ENCODE measurements at places on chromosomes 6 and 20.

- DNase-seq, result no peak
These were observed 362.4 kb downstream of the UTRN start for GRCh38 chr6:144647406-144647964.

GRCh38 chr6:166313255-166314070 is 5.3 kb upstream of the PRR18 start:
- peak; percentile 32 for DNase-seq

DNA sequence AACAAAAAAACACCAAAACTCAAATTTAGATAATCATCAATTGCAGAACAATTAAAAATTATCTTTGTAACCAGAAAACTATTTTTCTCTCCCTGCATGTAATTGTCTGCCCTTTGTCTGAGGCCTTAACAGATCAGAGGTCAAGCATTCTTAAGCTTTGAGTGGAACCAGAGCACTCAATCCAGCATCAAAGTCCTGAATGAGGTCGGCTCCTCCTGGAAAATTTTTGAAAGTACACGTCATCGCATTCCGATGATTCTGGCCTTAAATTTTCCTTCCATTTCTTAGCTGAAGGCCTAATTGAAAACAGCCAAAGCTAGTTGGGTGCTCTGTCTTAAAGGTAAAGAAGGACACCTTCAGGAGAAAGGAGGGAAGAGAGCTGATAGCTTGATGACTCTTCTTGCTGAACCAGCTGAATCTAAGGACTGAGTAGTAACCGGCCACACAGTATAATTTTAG is 510.2 kb upstream of the SULF2 start:
- DNase-seq, result no peak

- DNase-seq, result no peak
These were observed 108.8 kb upstream of the TBX18 start for GRCh38 chr6:84872996-84873723.

DNA sequence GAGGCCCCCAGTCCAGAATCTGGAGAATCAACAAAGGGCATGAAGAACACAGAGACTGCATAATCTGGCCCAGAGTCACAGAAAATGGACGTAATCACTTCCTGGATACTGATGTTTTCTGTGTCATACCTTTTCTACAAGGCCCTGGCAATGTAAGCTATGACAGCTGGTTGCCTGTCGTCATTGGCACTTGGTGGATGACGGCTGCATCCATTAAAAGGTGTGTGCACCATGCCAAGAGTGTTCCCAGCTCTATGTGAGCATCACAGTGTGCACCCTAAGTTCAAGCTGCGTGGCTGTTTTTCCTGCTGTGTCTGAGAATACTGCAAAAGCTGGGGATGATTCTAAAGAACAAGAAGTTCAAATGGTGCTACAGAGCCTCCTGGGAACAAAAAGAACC is 275.2 kb upstream of the CNR1 start:
- no peak for DNase-seq
